Testis (tissue), 5 donors: ENCODE measurements at places on chromosomes 2 and 18.

DNA sequence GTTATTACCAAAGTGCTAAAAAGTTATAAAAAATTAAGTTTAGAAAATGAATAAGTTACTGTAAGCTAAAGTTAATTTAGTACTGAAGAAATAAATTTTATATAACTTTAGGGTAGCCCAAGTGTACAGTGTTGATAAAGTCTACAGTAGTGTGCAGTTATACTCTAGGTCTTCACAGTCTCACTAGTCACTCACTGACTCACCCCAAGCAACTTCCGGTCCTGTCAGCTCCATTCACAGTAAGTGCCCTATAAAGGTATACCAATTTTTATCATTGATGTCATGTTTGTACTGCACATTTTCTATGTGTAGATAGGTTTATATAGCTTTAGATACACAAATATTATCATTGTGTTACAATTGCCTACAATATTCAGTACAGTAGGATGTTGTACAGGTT, 518.3 kb upstream of the PIK3C3 start:
- DNase-seq = no peak

GRCh38 chr18:75086494-75087034, 122.4 kb downstream of the PTGR3 start:
- peak; percentile 8 for DNase-seq

GRCh38 chr2:161112908-161113307, 47.3 kb upstream of the TANK start:
- DNase-seq = no peak

- no peak for DNase-seq
Measured at GRCh38 chr18:61870151-61870550, 22.7 kb downstream of the RNF152 start.

GRCh38 chr18:50341443-50341842, 33.4 kb upstream of the SKA1 start:
- no peak for DNase-seq

DNA sequence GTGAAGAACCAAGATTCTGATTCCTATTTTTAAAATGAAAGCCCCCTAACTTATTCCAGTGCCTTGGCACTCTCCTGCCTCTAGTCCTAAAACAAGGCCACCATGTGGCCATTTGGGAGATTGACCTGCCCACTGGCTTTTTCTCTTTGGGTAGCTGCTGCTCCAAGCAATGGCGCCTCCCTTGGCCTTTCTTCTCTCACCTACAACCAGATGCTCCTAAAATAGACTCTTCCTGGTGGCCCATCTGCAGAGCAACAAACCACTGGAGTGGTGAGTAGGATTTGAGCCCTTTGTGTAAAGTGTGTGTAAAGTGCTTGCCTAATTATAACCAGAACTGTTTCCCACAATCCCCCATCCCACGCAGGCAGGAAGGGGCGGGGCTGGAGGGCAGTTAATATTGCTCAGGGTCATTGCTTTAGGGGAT, 114.2 kb downstream of the FHOD3 start:
- peak; percentile 26 for DNase-seq

DNA sequence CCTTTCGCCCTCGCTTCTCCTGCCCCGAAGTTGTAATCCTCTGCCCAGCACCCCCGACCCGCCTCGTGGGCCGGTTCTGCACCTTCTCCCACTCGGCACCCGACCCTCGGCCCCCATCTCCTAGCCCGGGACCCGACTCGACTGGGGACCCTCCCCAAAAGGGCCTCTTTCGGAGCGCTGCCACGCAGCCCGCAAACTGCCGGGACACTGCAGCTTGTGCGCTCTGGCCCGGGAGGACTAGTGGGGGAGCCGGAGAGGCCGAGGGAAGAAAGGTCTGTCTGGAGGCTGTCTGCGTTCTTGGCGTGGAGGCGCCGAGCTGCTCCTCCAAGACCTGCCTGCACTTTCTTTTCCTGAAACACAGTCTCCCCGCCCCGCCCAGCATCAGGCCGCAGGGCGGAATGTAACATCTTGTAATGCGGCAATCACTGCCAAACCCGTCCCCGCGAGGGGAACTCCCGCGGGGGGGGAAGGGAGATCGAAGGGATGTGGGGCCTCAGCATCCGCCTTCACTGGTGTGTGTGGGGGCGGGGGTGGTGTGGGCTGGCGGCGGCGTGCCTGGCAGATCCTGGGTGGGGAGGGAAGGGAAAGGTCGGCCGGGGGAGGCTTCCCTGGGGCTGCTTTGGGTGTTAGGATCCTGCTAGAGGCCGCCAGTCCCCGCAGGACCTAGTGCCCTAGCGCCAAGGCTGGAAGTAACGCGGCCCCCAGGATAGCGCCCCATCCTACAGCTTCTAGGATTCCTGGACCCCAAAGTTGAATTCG, 7.4 kb downstream of the DLX2 start:
- peak; percentile 61 for DNase-seq

DNA sequence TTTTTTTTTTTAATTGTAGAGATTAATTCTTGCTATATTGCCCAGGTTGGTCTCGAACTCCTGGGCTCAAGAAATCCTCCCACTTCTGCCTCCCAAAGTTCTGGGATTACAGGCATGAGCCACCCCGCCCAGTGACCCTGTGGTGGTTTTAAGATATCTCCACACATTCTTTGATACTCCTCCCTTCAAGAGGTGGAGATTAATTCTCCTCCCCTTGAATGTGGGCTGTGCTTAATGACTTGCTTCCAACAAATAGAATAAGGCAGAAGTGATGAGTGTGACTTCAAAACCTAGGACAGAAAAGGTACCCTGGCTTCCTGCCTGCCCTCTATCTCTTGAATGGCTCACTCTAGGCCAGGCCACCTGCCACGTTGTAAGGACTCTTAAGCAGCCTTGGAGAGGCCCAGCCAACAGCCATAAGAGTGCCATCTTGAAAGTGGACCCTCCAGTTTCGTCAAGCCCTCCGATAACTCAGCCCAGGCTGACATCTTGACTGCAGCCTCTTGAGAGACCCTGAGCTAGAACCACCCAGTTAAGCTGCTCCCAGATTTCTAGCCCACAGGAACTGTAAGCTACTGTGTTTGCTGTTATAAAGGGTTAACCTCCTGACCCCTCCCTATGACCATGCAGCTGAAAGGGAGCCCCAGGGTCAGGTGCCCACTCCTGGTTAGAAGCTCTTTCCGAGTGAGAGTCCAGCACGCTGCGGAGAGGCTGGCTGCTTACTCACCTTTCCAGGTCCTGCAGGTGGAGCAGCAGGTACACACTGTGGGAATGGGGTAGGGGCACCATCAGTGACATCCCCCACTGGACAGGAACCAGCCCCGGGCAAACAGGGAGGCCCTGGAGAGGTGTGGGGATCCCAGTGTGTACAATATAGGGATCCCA, 27.6 kb downstream of the MRPL35 start:
- peak; percentile 37 for DNase-seq

GRCh38 chr2:41937921-41938708, 109.7 kb upstream of the PKDCC start:
- DNase-seq = peak; percentile 49

DNA sequence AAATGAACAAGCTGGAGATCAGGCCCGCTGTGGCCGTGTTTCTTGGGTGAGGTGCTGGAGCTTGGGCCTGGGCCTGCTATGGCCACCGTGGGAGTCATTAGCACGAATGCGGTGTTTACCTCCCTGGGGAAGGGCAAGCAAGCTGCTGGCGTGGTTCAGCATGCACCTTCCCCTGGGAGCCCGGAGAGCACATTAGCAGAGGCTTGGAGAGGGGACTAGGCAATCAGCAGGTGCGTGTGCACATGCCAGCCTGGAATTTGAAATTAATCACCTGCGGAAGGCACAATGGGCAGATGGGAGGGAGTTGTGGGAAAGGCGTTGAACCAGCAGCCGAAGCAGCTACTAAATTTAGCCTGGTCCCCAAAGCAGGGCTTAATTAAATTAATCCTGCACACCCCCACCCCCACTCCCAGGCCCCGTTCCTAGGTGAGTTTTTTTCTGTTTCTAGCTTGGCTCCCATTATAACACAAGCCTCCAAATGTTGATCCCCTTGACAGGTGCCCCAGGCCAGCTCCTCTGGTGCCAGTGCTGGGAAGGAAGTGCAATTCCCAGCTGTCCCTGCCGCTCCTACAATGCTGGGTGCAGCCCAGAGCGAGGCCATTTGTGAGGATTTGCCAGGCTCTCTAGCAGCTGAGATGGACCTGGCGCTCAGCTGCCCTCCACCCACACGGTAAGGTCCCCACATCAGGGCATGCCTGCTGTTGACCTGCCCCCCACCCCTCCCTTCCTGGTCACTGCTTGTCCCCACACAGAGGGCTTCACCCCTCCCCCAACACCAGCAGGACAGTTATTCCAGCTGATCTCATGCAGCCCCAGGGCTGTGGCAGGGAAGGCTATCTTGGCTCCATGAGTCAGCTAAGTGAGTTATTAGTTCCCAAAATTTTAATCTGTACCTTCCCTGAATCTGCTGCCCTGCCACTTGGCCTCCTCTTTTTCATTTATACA, 115.0 kb downstream of the ZBTB7C start:
- peak; percentile 11 for DNase-seq

DNA sequence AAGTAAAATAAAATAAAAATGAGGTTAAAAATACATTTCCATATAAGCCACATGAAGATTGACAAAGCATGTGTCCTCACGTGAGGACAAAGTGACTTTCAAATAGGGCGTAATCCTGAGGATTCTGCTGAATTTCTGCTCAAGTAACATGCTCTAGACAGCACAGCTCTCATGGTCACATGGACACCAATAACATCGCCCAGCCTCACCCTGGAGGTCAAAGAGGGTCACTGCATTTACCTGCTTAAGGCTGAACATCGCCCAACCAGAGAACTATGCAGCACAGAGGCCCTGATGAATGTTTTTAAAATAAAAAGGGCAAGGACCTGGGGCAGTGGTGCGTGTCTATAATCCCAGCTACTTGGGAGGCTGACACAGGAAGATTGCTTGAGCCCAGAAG, 30.2 kb downstream of the TGFBRAP1 start:
- DNase-seq = no peak

GRCh38 chr2:99980176-99980575, 162.2 kb downstream of the AFF3 start:
- no peak for DNase-seq

- peak; percentile 38 for DNase-seq
Measured at GRCh38 chr2:209368914-209369313, 54.9 kb upstream of the MAP2 start.

DNA sequence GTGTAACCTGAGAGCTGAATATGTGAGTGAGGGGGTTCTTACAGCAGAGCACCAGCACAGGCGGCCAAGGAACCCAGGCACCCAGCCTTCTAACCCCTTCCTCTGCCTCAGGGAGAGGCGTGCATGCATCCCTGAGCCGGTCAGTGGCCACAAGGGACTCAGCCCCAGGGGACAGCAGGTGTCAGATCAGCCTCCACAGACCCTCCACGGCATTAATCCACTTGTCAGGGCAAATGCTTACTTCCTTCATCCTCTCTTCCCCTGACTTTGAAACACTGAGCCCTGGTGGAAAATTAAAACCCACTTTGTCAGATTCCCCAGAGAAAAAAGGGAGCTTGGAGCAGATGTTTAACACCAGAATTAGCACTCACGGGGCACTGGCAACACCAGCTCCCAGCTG, 60.5 kb upstream of the SMAD2 start:
- no peak for DNase-seq

- DNase-seq = peak; percentile 41
Measured at GRCh38 chr18:46134920-46135675, 30.9 kb downstream of the HAUS1 start.

DNA sequence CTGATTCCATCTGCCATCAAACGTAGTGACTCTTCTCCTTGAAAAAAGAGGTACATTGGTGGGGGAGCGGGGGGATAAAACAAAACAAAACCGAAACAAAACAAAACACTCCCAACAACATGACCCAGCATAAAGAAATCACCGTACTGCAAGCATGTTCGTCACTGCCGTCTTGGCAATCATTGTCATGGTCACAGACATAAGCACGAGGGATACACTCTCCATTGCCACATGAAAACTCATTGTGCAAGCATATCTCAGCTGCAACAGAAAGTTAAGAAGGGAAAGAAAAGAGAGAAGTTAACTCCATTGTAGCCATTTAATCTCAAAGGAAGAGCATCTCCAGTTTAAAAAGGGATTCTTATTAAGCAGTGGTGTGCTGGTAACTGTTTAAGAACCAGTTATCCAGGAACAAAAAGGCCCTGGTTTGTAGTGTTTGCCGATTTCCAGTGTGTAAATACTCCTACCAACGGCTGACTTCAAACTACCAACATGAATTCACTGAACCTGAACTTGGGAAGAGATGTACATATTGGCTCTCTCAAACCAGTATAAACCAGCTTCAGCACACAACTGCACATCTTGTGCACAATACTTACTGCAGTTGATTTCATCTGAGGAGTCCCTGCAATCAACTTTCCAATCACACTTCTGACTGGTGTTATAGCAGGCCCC, 68.2 kb downstream of the LRP2 start:
- DNase-seq = no peak
